ENCODE measurements at places on chromosomes 11 and 22.

- DNase-seq, result no peak
Measured at GRCh38 chr11:120751550-120751949, 240.0 kb downstream of the GRIK4 start.

- no peak for DNase-seq
Measured at GRCh38 chr11:120707098-120707497, 195.6 kb downstream of the GRIK4 start.

DNA sequence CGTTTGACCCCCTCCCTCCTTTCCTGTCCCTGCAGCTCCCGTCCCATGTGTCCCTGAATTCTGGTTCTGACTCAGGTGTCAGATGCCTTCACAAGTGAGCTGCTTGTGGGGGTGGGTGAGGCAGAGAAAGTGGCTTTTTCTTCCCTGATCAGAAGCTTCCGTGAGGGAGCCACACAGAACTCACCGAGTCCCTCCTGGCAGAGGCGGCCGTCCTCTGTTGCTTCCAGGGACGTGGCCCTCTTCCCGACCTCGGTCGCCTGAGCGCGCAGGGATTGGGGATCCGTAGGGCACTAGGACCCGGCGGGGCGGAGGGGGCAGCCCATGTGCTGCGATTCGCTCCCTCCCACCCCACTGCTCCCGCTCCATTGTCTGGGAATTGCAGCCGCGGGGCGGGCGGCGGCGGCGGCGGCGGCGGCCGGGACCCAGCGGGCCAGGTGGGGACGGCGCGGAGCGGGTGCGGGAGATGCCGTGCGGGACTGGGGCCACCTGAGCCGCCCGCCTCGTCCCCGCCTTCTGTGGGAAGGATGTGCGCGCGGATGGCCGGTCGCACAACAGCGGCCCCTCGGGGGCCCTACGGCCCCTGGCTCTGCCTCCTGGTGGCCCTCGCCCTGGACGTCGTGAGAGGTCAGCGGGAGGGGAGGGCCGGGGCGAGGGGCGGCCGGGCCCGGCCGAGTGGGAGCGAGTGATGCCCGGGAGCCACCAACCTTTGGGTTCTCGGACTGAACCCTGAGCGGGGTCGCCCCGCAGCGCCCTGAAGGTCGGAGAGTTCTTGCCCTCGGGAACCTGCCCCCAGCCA, at the start of gene TMEM132A:
Gene TMEM132A, plus strand, starts transcription at position 351 of the 796 bp plus-strand sequence. Its CDS starts 174 bp downstream, at position 525.
- DNase-seq, result peak; percentile 84

DNA sequence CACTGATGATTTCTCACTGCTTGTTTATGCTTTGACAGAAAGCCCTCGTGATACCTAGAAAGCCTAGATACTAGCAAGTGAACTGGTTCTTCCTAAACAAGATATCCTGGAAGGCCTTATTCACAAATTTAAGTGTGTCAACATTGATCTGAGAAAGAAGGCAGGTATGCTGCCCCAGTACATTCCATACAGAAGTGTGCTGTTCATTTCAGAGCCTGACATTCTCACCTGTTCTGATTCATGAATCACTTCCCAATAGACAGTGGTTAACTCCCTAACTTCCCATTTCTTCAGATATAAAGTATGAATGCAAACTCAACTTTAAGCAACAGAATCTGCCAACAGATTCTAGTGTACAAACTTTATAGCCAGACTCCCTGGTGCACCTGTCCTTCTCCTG, 15.5 kb upstream of the RASSF10 start:
- DNase-seq, result no peak

- DNase-seq, result no peak
Measured at GRCh38 chr22:40279017-40279416, 67.3 kb upstream of the ADSL start.

DNA sequence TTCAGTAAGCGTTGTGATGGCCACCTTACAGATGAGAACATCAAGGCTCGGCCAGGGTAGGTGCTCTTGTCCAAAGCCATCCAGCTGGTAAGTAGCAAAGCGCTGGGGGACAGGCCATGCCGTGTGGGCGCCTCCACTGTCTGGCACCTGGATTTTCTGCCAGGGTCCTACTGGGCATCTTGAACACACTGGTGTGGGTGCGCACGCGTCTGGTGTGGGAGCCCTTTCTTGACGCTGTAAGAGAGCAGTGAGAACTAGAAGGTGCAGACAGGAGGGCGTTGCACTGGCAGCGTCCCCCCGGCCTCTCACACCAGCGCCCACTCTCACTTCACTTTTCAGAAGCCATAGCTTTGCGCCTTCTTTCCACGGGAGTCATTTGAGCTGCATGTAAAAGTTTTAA, 296.6 kb downstream of the TBC1D22A start:
- DNase-seq, result no peak

GRCh38 chr11:75759832-75760231, 8.7 kb upstream of the DGAT2 start:
- peak; percentile 54 for DNase-seq

GRCh38 chr11:27622541-27623300, 77.5 kb downstream of the BDNF start:
- no peak for DNase-seq

- DNase-seq, result no peak
Measured at GRCh38 chr11:86632499-86633269, 39.7 kb downstream of the ME3 start.

DNA sequence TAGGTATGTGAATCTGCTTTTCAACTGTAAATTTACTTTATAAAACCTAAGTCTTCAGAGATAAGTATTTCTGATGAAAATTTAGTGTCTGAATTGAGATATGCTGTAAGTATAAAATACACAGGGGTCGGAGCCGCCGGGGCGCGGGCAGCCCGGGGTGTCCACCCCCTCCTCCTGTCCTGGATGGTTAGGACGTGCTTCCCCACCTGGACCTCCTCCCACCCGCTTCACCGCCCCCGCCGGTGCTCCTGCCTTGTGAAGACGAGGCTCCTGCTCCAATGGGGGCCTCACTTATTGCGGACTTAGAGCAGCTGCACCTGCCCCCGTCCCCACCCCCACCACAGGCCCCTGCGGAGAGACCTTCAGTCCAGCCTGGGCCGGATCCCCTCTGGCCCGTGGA, 21.3 kb upstream of the PHF21A start:
- DNase-seq, result peak; percentile 55

GRCh38 chr11:82776377-82776776, 42.7 kb upstream of the FAM181B start:
- DNase-seq, result peak; percentile 39

GRCh38 chr11:71451596-71452198, 1.3 kb upstream of the NADSYN1 start:
- no peak for DNase-seq

GRCh38 chr11:74773476-74773875, 24.8 kb downstream of the RNF169 start:
- DNase-seq, result no peak

DNA sequence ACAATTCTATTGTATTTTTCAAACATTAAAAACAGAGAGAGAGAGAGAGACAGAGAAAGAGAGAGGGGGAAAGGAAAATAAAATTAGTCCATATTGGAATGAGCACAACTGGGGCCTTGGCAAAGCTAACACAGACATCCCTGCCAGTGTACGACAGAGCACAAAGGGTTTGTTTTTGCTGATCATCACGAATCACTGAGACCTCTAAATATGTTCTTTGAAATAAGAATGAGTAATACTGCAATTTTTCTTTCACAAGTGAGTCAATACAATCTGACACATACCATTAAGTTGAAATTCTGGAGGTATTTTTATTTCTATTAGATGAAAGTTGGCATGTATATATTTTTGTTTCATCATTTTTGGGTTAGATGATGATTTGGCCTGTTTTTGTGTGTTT, 27.0 kb upstream of the LRRC4C start:
- no peak for DNase-seq

GRCh38 chr11:35058669-35059434, 80.1 kb upstream of the CD44 start:
- no peak for DNase-seq

DNA sequence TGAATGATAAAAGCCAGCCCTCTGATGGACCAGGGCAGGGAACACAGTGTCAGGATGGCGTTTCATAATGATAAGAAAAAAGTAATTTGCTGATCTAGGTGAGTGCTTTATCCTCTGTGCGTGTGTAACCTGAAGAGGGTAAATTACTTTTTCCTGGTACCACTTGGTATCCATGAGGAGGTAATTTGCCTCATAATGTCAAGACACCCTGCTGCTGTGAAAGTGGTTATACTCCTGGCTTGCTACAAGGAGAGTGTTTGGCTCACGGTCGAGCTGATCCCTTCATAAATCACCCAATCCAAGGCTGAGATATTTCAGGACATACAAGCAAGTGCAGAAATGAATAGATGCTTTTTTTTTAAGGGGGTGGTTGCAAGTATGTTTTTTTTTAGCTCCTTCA, 207.2 kb upstream of the PGR start:
- DNase-seq, result no peak

GRCh38 chr11:7603031-7603781, 70.1 kb downstream of the CYB5R2 start:
- no peak for DNase-seq

DNA sequence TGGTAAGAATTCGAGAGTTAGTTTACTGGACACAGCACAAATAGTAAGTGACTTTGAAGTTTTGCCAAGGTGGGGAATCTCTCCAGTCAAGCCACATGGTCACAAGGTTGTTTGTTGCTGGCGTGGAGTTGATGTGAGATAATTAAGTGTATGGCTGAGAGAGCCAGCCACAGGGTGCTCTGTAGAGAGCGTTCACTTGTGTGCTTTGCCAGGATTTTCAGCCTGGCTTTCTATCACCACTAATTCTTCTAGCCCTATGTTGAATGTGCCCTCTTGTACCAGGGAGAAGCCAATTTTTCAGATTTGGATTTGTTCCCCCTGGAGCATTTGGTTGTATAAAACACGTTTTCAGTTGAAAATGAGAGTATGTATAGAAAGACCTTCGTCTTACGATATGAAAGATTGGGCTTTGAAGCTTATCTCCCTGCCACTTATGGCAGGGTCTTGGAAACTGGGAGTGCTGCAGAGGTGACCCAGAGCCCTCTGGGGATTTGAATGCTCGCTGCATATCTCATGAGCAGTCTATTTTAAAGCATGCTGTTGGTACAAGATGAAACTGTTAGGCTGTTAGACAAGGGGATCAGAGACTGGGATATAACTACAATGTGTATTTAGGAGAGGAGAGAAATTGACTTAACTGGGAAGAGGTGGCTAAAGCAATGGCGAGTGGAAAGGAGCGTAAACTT, 28.6 kb downstream of the CSRP3 start:
- no peak for DNase-seq

- peak; percentile 12 for DNase-seq
Measured at GRCh38 chr11:75035911-75036565, 47.3 kb downstream of the NEU3 start.

- no peak for DNase-seq
Measured at GRCh38 chr11:102886999-102887398, 12.2 kb upstream of the MMP12 start.

DNA sequence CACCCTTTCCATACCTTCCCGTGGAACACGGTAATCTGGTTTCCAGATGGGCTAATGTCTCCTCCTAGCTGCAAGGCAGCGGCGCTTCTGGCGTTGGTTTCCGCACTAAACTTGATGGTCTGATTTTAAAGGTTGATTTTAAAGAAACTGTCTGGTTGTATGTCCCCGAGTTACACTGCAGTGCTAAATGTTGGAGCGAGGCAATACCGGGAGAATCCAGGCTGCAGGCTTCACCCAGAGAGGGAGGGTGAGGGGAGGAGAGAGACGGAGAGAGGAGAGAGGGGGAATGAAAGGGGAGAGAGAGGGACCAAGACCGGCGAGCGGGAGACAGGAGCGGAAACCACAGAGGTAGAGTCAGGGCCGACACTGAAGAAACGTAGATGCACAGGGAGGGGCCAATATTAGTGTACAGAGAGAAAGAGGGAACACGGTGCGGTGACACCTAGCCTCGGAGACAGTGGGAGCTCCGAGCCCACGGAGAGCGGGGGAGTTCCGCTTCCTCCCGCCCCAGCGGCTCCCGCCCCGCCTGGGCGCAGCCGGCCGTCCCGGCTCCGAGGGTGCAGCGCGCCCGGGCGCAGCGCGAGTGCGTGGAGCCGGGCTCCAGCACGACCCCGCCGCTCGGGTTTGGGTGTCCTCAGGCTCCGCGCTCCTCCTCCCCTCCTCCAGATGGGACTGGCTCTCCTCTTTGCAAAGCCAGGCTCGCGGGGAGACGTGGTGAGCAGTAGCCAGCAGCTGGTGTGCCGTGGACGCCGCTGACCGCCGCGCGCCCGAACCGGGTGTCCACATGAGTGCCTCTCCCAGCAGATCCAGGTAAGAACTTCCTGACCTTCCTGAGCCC, 71.9 kb upstream of the GRAMD1B start:
- DNase-seq, result no peak

GRCh38 chr11:47132490-47132889, 44.2 kb downstream of the ARFGAP2 start:
- peak; percentile 28 for DNase-seq

DNA sequence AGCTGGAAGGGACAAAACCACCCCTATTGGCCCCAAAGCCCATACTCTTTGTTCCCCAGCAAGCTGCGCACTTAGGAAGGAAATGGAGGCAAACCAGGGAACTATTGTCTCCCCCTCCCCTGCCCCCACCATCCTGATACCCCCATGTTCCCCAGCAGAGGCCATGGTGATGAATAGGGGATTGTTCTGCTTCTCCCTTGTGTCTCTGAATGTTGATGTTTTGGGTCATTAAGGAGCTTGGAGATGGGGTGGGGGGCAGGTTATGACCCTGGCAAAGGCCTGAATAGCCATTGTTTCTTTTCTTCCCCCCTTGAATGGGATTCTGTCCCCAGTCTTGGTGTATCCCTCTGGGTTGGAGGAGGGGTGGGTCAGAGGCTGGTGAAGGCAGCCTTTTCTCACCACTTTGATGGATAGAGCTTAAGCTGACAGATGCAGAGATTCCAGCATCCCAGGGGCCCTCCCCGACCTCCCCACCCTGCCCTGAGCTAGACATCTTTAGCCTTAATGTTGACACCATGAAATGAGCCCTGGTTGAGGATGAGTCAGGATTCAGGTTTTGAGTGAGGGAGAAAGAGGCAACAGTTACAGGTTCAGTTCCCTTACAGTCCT, 8.3 kb downstream of the DTX4 start:
- no peak for DNase-seq

- DNase-seq, result no peak
Measured at GRCh38 chr11:12625438-12626071, 48.7 kb upstream of the TEAD1 start.

- DNase-seq, result no peak
Measured at GRCh38 chr11:62961017-62961570, 23.7 kb downstream of the SLC22A6 start.

GRCh38 chr11:45155058-45155551, 8.7 kb downstream of the PRDM11 start:
- DNase-seq, result no peak

GRCh38 chr11:106415510-106415909, 338.0 kb downstream of the AASDHPPT start:
- no peak for DNase-seq

DNA sequence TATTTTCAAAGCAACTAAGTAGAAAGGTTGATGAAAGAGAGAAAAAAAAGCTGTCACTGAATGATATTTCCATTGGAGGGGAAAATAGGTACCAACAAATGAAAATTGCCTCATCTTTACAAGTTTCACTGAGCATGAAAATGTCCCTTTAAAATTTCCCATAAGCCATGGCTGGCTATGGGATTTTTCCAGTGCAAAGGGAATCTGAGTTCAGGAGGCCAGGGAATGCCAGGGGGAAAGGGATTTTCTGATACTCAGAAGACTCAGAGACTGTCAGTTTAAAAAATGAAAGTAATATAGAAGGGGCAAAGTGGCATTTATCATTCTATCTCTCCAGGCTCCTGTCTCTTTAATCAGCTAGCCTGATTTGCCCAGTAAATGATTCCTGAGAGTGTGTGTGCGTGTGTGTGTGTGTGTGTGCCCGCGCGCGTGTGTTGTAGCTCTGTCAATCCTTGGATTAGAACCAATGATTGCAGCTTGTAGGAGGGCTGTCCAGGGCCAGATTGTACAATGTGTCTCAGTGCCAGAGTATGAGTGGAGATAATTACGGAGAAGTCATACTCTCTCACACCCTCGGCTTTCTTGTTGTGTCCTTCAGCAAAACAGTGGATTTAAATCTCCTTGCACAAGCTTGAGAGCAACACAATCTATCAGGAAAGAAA, at the start of gene NTM:
Gene NTM, plus strand, starts transcription at position 526 of the 662 bp plus-strand sequence.
- DNase-seq, result no peak

All from NCI-H146 (cell line).